NCI-H1694 treated with DMSO at 0.1 percent for 48 hours (cell line): ENCODE measurements at places on chromosomes 2 and 18.

DNA sequence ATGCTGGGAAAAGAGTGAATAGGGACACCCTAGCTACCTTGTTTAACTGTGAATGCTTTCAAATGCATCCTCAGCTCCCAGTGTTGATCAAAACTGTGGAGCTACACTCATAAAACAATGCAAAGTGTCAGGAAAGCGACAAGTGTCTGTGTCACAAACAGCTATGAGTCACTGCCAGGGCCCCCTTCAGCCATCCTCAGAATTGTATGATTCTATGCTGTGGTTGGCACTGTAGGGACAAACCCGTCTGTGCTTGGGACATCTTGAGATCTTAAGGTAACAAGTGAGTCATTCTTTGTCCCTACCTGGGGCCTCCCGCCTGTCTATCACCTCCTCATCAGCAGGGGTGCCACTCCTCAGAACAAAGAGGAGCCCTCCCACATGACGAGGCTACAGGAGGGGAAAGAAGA lies 42.4 kb downstream of the KLF7 start:
- no peak for DNase-seq

- no peak for DNase-seq
These were observed 101.0 kb upstream of the NT5C1B start for GRCh38 chr2:18690342-18690741.

- no peak for DNase-seq
These were observed 23.8 kb upstream of the SERTAD2 start for GRCh38 chr2:64677530-64677929.

- no peak for DNase-seq
These were observed 147.0 kb downstream of the PPP1R1C start for GRCh38 chr2:182132605-182133004.

DNA sequence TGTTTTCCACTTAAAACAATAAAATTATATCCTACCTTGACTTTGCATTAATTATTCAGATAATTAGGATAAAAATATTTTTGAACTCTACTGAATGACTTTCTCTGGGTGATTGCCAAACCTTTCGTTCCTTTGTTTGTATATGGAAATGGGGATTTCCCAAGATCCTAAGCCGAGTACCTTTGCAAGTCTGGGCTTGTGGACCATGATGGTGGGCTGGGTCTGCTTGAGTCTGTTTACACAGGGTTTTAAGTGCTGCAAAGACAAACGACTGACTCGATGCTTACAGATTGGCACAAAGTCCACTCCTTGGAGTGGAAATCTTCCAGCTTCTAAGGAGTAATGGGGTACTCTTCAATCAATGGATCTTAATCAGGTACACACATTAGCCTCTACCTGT lies 659.5 kb downstream of the TSN start:
- no peak for DNase-seq

GRCh38 chr2:211454679-211455078 lies 898.3 kb downstream of the CPS1 start:
- DNase-seq, result no peak

GRCh38 chr2:169165791-169166190 lies 96.4 kb downstream of the DHRS9 start:
- no peak for DNase-seq

DNA sequence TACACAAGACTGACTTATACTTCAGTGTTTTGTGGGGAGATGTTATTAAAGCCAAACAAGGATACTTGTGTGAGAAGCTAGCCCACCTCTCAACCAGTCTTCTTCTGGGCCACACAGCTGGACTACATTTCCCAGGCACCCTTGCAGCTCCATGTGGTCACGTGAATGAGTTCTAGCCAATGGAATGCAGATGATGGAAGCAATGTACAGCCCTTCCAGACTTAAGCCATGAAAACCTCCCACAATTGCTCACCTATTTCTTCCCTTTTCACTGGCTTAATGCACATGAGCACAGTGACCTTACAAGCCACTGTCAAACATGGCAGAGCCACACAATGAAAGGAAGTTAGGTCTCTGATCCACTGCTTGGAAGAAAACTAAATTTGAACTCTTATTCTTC lies 20.4 kb upstream of the FEZ2 start:
- DNase-seq, result peak; percentile 5

DNA sequence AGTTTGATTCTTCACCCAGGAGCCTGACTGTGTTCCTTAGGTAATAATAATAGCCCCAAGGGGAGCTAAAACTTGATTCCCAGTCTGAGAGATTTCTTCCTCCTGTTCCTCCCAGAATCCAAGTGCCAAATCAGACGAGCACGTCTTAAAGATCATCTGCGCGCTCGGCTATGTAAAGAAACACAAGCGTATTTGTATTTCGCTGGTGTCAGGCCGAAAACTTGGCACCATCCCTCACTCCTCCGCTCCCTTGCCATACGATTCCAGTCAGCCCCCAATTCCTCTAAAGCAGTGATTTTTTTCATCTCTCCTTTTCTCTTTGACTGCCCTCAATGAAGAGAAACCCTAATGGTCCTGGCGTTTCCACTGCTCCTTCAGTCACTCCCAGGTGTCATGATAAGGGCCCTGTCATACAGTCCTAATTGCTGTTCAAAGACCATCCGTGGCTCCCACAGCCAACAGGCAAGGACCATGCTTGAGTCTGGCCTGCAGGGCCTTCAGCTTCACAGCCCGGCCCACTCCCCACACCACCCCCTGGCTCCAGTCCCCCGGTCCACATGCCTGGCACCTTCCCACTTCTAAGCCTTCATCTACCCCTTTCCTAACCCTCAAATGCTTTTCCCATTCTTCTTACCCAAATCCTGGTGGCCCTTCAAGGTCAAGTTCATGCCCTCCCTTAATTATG lies 130.8 kb upstream of the ID2 start:
- no peak for DNase-seq

GRCh38 chr2:121094845-121095244 lies 190.2 kb downstream of the TFCP2L1 start:
- DNase-seq, result no peak

GRCh38 chr2:82412021-82412420 lies 2047.1 kb downstream of the SUCLG1 start:
- DNase-seq, result no peak

DNA sequence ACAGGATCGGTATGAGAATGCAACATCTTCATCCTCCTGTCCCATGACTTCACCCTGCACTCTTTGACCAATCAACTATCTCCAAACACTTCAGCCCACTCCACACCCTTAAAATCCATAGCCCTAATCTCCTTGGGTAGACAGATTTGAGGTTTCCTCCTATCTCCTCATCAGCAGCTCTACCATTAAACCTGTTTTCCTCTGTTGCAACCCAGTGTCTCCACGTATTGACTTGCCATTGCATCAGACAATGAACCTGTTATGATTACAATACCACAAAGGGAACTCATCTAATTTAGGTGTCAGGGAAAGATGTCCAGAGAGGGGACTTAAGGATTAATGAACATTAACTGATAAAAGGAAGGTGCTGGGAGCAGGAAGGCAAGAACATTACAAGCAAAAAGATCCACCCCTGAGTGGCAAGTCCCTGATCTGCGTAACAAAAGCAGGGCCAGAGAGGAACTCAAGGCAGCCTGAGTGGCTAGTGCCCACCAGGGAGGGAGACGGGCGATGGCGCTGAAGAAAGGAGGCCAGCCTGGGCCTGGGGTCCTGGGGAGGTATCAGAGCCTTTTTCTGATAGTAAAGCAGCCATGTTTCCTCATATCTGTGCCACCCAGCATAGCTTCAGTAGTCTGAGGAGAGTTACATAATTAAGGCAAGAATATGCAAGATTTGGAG lies 44.6 kb downstream of the AKAIN1 start:
- no peak for DNase-seq

- DNase-seq, result peak; percentile 32
These were observed 14.3 kb downstream of the COPS7B start for GRCh38 chr2:231800493-231801091.

DNA sequence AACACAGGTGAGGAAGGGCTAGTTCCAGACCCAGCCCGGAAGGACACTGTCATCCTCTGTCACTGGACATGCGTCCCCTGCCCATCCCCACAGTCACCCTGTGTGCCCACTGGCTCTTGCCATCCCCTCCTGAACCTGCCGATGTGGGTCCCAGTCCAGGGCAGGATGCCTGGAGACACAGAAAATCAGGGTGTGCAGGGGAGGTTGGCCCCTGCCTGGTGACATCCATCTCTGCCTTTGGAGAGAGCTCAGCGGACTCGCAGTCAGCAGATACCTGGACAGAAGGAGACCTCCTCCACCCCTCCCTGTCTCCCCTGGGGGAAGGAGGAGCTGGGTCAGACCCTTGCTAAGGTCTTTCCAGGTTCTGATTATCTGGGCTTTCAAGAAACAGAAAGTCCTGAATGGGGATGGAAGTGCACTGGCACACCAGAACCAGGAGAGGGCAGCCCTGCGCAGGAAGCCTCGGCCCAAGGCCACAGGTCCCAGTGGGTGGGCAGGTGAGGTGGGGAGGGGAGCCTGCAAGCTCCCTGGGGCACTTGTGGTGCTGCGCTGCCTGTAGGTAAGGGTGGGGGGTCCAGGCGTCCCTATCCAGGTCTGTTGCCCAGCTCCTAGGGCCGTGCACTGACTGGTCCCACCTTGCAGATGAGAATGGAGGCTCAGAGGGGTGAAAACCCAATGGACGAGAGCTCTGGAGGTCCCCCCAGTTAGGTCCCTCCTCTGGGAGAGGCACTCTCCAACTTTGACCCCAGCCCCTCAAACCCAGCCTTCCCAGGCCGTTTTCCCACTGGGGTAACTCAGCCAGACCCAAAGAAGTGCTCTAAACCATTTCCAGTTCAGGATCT lies 9.7 kb upstream of the OTOS start:
- no peak for DNase-seq

GRCh38 chr2:234670052-234670451 lies 173.2 kb upstream of the ARL4C start:
- DNase-seq, result no peak

- no peak for DNase-seq
These were observed 810.4 kb upstream of the HS6ST1 start for GRCh38 chr2:129129087-129129486.

DNA sequence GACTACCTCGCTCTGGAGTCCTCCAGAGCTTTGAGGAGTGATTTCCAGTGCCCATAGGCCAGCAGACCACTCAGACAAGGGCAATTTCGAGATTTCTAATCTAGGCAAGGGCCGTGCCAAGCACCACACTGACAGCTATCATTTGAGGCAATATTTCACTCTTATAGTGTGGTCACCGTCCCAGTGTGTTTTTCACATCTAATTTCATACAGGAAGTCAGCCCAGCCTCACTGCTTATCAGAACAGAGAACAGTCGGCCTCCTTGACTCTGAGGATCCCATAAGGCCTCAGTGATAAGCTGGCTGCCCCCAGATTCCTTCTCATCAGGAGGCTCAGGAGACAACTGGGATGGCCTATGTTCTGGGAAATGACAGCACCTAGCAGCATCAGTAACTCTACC lies 581 bp downstream of the CAPN14 start:
- no peak for DNase-seq

DNA sequence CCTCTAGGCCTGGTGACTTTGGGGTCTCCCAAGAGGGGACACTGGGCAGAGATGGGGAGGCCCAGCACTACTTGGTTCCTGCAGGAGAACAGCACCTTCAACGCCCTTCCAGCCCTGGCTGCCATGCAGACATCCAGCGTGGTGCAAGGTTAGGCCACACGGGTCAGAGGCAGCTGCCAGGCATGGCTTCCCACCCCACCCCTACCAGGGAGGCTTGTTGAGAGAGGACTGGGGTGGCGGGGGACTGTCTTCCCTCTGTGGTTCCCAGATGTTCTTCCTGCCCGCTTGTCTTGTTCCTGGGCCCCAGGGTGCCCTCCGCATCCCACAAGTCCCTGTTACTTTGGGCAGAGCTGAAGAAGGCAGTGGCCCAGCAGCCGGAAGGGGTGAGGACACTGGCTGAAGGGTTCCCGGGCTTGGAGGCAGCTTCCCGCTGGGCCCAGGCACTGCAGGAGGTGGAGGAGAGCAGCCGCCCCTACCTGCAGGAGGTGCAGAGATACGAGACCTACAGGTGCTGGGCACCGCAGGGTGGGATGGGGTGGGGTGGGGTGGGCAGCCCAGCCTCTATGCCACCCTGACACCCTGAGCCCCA lies 4.5 kb downstream of the PROM2 start:
- DNase-seq, result no peak

- peak; percentile 62 for DNase-seq
These were observed 153.8 kb downstream of the MAP2 start for GRCh38 chr2:209577376-209578357.

DNA sequence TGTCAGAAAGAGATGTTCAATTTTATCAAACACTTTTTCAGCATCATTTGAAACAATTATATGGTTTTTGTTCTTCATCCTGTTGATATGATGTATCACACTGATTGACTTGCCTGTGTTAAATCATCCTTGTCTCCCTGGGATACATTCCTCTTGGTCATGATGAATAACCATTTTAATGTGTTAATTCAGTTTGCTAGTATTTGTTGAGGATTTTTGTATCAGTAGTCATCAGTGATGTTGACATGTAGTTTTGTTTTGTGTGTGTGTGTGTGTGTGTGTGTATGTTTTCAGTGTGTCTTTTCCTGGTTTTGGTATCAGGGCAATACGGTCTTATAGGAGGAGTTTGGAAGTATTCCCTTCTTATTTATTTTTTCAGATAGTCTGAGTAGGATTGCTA lies 325.4 kb downstream of the ZNF804A start:
- no peak for DNase-seq

DNA sequence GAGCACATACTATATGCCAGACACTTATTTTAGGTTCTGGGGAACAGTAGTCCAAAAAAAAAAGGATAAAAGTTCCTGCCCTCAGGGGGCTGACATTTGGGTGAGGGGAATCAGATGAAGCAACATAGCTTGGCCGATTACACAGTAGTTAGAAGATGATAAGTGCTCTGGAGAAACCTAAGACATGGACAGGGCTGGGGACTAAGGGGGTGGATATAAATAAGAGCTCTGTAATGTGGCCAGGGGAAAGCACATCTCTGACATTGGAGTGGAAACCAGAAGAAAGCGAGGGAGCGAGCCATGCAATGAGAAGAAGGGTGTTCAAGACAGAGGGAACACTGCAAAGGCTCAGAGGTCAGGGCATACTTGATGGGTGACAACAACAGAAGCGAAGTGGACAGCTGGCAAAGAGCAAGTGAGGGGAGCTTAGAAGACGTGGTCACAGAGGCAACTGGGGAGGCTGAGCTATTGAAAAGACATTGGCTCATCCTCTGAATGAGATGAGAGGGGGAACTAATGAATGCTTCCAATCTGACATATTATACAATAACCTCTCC lies 11.4 kb downstream of the TMEM182 start:
- DNase-seq, result no peak

DNA sequence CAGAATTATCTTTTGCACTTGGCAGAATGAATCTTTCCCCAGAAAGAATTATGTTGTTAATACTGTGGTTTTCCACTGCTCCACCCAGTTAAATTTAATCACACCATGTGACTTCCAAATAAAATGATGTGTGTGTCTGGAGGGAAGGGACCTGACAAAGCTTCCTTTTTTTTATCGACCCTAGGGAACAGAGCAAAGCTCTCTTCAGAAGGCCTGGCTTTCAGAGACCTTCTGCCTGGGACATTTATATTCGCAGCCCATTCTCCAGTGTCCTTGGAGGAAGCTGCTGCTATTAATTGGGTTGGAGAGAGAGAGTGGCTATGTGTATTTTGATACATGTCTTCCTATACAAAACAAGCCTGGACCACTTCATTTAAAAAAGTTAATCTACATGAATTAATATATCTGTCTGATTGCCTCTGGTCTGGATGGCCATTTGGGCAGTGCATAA lies 233.7 kb downstream of the PRKCE start:
- peak; percentile 30 for DNase-seq
